ENCODE measurements at places on chromosomes 11 and 22. TPM values are rescaled to one million over a fixed set of nuclear protein-coding genes. Genes with fewer than 3 reads are reported as not detected.
A peak's percentile ranks its signal among the peaks of the same experiment; 100 is the strongest.

GRCh38 chr11:46144741-46145140 lies 23.5 kb upstream of the PHF21A start:
- H3K27ac ChIP-seq = no peak overlapping the region
- H3K36me3 ChIP-seq = no peaks in the 10 kb centered on the region
- no peak overlapping the region for H3K4me3 ChIP-seq

GRCh38 chr11:119509969-119510401 lies 87.0 kb upstream of the THY1 start:
- no peak overlapping the region for H3K4me3 ChIP-seq
- DNase-seq = no peak
- peaks cover 16% of the 10 kb centered on the region for H3K27me3 ChIP-seq
- H3K4me1 ChIP-seq = no peaks in the 10 kb centered on the region

GRCh38 chr11:127806501-127806900 lies 780.9 kb downstream of the ETS1 start:
- no peaks in the 10 kb centered on the region for H3K4me1 ChIP-seq
- H3K36me3 ChIP-seq = no peaks in the 10 kb centered on the region
- H3K27me3 ChIP-seq = no peaks in the 10 kb centered on the region
- H3K4me3 ChIP-seq = no peak overlapping the region
- H3K27ac ChIP-seq = no peak overlapping the region

The APOL4 gene
- total RNA-seq = 3.6 TPM

The HSCB gene
- 4.0 TPM for total RNA-seq

- peaks cover 26% of the 10 kb centered on the region for H3K36me3 ChIP-seq
- no peaks in the 10 kb centered on the region for H3K27me3 ChIP-seq
- DNase-seq = no peak
- peaks cover 75% of the 10 kb centered on the region for H3K4me1 ChIP-seq
- peak overlapping the region; percentile 2 for H3K27ac ChIP-seq
Observed at GRCh38 chr11:8730697-8731020, 48.1 kb downstream of the RPL27A start.

DNA sequence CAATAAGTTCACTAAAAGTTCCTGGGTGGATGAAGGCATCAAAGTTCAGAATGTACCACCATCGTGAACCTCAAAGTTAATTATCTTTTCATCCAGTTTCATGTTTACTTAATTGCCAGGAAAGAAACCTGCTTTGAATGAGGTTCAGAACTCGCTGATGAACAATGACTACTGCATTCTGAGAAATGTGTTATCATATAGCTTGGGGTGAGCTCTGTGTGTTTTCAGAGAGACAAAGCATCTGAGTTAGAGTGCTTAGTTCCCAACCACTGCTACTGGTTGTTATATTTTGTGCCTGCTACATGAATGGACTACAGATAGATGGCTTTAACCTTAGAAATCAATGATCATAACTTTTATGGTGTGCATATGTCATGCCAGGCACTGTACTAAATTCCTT lies 1131.0 kb downstream of the DLG2 start:
- H3K4me1 ChIP-seq = no peaks in the 10 kb centered on the region
- DNase-seq = no peak
- H3K4me3 ChIP-seq = no peak overlapping the region
- no peaks in the 10 kb centered on the region for H3K36me3 ChIP-seq
- H3K27ac ChIP-seq = no peak overlapping the region

GRCh38 chr11:128483211-128483788 lies 104.1 kb downstream of the ETS1 start:
- H3K36me3 ChIP-seq = peaks cover 82% of the 10 kb centered on the region
- H3K4me1 ChIP-seq = peaks cover 23% of the 10 kb centered on the region
- no peak for DNase-seq
- peak overlapping the region; percentile 59 for H3K27ac ChIP-seq

The SAA4 gene
- not detected for total RNA-seq

DNA sequence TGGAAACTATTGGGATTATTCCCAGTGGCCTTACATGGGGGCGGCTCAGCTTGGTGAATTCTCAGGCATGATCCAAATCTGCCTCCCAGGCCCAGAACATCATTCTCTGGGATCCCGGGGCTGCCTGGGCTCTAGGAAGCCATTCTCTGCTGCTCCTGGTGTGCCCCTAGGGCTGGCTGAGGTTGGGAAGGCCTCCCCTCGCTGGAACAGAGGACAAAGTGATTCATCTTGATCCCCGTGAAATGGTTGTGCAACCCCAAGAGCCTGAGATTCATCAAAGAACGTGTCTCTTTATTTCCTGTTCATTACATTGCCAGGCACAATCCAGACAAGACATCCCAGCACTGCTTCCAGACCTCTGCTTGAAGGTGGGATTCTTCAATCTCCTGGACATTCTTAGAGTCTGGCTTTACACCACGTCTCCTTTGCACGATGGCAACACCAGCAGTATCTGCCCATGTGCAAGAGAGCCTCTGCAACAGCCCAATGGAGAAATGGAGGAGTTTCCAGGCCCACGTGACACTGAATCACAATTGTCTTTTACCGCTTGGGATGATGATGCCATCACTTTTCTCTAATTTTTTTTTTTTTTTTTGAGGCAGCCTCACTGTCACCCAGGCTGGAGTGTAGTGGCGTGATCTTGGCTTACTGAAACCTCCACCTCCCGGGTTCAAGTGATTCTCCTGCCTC lies 52.3 kb downstream of the TST start:
- H3K4me3 ChIP-seq = no peak overlapping the region
- H3K36me3 ChIP-seq = no peaks in the 10 kb centered on the region
- peaks cover 4% of the 10 kb centered on the region for H3K27me3 ChIP-seq
- DNase-seq = no peak

DNA sequence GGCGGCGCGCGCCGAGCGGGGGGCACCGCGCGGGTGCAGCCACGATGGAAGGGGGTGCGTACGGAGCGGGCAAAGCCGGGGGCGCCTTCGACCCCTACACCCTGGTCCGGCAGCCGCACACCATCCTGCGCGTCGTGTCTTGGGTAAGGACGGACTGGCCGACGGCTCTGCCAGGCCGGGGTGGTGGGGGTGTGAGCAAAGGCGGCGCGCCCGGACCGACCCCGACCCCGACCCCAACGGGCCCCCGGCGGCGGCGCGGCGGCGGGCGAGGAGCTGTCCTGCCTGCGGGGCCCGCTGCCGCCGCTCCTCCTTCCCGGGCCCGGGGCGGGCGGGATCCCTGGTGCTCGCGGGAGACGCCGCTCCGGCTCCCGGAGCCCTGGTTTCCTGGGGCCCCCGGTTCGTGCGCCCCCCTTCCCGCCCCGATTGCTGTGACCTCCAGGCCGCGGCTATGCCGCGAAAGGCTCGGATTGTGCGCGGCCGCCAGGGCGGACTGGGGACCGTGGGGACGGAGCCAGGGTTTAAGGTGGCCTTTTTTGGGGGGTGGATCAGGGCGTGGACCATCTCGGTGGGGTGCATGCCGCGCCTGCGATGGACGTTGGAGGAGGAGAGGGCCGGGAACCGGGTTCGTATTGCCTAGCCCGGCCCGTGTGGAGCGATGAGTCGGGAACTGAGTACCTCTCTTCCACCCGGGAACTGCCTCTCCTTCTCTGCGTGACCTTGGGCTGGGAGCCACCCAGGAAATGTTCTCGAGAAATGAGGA lies at the start of gene SYNGR1:
TSS of gene SYNGR1 (plus strand) at position 25 of the 760 bp plus-strand sequence. CDS start at position 45, 20 bp downstream.
- H3K4me1 ChIP-seq = peaks cover 22% of the 10 kb centered on the region
- H3K27ac ChIP-seq = peak within 1 kb of the TSS; percentile 77
- no peaks in the 10 kb centered on the region for H3K27me3 ChIP-seq
- H3K4me3 ChIP-seq = peak within 1 kb of the TSS; percentile 73

DNA sequence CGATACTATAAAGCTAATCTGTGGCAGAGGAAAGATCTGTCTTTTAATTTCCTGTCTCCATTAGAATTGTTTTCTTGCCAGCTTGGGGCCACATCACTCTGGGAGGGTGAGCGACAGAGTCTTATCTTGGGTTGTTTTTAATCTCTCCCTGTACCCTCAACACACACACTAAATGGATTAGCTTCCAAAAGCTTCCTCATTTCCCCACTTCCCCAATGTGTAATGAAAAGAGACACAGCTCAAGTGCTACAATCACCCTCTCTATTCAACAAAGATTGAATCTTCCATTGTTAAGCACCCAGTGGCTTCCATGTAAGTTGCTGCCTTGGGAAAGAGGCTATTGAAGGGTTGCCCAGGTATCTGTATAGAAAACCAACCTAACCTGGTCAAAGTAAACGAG lies 6.1 kb upstream of the ASCL3 start:
- H3K4me1 ChIP-seq = peaks cover 8% of the 10 kb centered on the region
- no peak overlapping the region for H3K4me3 ChIP-seq
- DNase-seq = no peak
- H3K27ac ChIP-seq = no peak overlapping the region
- peaks cover 72% of the 10 kb centered on the region for H3K36me3 ChIP-seq

- no peak for DNase-seq
- H3K27me3 ChIP-seq = no peaks in the 10 kb centered on the region
- H3K4me3 ChIP-seq = no peak overlapping the region
- H3K4me1 ChIP-seq = peaks cover 1% of the 10 kb centered on the region
Observed at GRCh38 chr11:32886180-32886579, 6.4 kb upstream of the QSER1 start.

The C11orf42 gene
- not detected for total RNA-seq

GRCh38 chr11:77402218-77402556 lies 71.7 kb downstream of the PAK1 start:
- no peaks in the 10 kb centered on the region for H3K27me3 ChIP-seq
- no peak for DNase-seq
- H3K36me3 ChIP-seq = no peaks in the 10 kb centered on the region
- no peak overlapping the region for H3K4me3 ChIP-seq

- no peak overlapping the region for H3K4me3 ChIP-seq
- DNase-seq = no peak
- no peaks in the 10 kb centered on the region for H3K27me3 ChIP-seq
- peak overlapping the region; percentile 25 for H3K27ac ChIP-seq
- no peaks in the 10 kb centered on the region for H3K4me1 ChIP-seq
Observed at GRCh38 chr22:32754413-32755041, 47.0 kb upstream of the TIMP3 start.

The KCNK7 gene
- total RNA-seq = not detected

DNA sequence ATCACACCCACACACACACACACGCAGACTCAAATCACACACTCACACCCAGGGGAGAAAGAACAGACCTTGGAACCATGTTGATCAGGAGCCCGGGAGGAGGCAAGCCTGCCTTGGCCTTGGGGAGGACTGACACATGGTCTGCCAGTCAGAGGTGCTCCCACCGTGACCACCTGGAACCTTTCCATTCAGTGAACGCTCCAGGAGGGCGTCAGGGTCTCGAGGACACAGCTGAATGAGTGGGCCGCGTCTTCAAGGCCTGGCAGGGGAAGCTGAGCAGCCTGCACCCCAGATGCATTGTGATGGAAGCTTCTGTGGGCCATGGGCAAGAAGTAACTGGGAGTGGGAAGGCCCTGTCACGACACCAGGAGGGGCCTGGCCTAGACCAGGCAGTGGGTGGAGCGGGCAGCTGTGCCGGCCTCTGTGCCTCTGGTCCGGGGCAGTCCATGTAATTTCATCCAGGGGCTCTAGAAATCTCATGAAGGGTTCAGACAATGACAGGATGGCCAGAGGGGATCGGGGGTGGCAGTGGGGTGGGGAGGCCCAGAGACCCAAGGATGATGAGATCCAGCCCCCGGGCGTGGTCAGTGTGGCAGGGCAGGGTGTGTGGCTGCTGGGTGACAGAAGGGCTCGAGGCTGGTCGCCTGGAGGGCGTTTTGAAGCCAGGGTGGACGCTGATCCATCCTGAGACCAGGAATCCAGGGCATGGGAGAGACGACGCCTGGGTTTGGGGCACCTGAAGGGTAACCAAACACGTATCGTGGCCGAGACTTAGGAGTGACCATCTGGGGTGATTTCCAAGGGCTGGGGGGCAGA lies 53.7 kb downstream of the IGF2 start:
- H3K4me1 ChIP-seq = no peaks in the 10 kb centered on the region
- no peaks in the 10 kb centered on the region for H3K27me3 ChIP-seq
- DNase-seq = no peak
- no peaks in the 10 kb centered on the region for H3K36me3 ChIP-seq

The CABP7 gene
- total RNA-seq = not detected

GRCh38 chr11:73866586-73866996 lies 10.1 kb downstream of the COA4 start:
- H3K27ac ChIP-seq = no peak overlapping the region
- no peaks in the 10 kb centered on the region for H3K27me3 ChIP-seq
- DNase-seq = peak; percentile 18

GRCh38 chr22:27474112-27474571 lies 327.4 kb downstream of the MN1 start:
- peaks cover 11% of the 10 kb centered on the region for H3K4me1 ChIP-seq
- H3K27ac ChIP-seq = no peak overlapping the region
- no peaks in the 10 kb centered on the region for H3K36me3 ChIP-seq

DNA sequence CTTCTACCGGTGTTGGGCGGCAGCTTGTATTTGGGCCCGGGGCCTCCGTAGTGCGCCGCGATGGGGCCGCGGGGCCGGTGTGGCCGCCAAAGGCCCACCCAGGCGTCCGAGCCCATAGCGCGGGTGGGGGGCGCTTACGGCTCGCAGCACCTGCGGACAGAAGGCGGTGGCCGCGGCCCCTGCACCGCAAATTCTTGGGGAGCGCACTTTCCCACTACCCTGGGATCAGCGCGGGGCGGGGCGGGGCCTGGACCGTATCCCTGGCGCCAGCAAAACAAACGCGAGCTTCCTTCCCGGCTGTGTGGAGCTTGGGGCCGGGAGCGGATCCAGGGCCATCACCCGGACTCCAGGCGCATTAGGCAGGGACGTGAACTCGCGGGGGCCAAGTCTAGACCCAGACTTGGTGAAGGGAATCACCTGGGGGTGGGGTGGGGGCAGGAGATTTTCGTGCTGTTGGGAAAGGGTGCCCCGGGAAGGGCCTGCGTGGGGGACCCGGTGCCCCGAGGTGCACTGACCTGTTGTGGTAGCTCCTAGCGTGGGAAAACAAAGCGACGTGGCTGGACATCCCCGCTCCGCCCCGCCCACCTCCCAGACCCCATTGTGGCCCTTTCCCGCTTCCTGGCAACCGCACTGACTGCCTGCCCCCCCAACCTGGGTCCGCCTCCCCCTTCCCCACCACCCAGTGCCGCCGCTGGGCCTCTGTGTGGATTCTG lies 2.3 kb upstream of the TYMP start:
- H3K27me3 ChIP-seq = no peaks in the 10 kb centered on the region
- H3K4me3 ChIP-seq = peak overlapping the region; percentile 80
- H3K4me1 ChIP-seq = peaks cover 50% of the 10 kb centered on the region
- peak; percentile 84 for DNase-seq
- peak overlapping the region; percentile 92 for H3K27ac ChIP-seq
- H3K36me3 ChIP-seq = no peaks in the 10 kb centered on the region

- H3K36me3 ChIP-seq = peaks cover 53% of the 10 kb centered on the region
- no peaks in the 10 kb centered on the region for H3K27me3 ChIP-seq
- peaks cover 6% of the 10 kb centered on the region for H3K4me1 ChIP-seq
- no peak overlapping the region for H3K27ac ChIP-seq
- no peak overlapping the region for H3K4me3 ChIP-seq
- DNase-seq = no peak
Observed at GRCh38 chr11:72688929-72689328, 14.7 kb upstream of the PDE2A start.

- peaks cover 16% of the 10 kb centered on the region for H3K4me1 ChIP-seq
- no peaks in the 10 kb centered on the region for H3K27me3 ChIP-seq
- no peak for DNase-seq
- no peak overlapping the region for H3K4me3 ChIP-seq
- no peak overlapping the region for H3K27ac ChIP-seq
Observed at GRCh38 chr11:76736773-76737495, 46.2 kb upstream of the TSKU start.

Data from stomach (tissue), 19 donors.